ENCODE measurements at places on chromosomes 6 and 20.

GRCh38 chr6:562052-562676, 94.7 kb downstream of the HUS1B start:
- H3K36me3 ChIP-seq: no peaks in the 10 kb centered on the region
- H3K27ac ChIP-seq: no peak overlapping the region
- no peaks in the 10 kb centered on the region for H3K27me3 ChIP-seq
- H3K4me3 ChIP-seq: no peak overlapping the region

DNA sequence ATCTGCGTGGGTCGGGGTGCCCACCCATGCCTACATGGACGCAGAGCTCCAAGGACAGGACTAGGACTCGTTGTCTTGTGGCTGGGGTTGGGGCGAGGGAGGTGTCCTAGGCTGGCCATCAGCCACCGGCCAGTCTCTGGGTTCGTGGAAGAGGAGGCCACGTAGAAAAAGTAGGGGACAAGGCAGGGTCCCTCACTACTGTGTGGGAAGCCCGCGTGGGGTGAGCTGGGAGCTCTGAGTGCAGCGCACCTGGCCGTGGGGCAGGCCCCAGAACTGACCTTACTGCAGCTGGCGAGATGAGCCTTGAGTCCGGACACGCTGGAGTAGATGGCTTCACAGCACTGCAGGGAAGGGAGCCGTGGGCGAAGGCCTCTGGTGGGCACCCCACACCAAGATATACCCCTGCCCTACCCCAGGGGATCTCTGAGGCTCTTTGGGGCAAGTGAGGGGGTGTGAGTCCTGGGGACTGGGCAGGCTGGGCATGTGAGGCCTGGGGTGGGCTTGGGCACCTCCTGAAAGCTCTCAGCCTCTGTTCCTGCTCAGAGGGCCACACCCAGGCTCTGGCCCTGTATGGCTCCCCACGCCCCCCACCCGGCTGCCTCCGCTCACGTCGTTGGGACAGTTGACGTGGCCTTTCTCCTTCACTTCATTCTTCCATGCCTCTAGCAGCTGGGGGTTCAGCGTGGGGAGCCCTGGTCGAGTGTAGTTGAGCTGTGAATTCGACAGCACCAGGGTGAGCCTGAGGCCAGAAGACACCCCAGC, 5.6 kb upstream of the UCKL1 start:
- H3K27me3 ChIP-seq: no peaks in the 10 kb centered on the region
- no peaks in the 10 kb centered on the region for H3K36me3 ChIP-seq
- no peak for DNase-seq
- no peak overlapping the region for H3K27ac ChIP-seq
- peaks cover 9% of the 10 kb centered on the region for H3K4me1 ChIP-seq

DNA sequence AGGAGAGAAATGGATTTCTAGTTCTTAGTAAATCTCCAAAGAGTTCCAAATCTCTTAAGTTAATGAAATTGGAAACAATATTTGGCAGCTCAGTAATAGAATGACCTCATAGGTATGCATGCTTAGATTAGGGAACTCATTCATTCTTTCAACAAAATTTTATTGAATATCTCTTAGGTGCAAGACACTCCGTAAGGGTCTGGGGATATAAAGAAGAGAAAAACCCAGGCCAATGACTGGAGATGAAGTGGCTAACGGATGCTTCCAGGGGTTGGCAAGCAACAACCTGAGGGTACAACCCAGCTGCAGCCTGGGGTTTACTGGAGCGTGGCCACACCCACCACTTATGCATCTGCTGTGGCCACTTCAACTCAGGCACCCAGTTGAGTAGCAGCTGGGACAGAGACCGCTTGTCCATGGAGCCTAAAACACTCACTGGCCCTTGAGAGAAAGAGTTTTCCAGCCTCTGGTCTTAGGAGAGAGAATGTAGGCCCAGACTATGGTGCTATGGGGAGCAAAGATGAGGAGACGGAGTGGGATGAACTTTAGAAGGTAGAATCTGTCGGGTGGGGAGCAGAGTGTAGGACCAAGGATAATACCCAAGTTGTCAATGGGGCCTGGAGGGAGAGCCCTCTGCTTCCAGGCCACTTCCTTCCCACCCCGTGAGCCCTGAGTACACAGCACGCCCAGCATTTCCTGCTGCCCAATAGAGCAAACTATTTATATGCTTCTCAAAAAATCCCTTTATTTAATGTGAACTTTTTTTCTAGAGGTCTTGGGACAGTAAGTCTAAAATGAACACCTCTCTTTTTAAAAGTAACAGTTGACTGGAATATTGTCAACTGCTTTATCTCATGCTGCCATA, 46.8 kb upstream of the PXDC1 start:
- H3K27me3 ChIP-seq: no peaks in the 10 kb centered on the region
- H3K4me3 ChIP-seq: no peak overlapping the region
- no peak overlapping the region for H3K27ac ChIP-seq
- no peak for DNase-seq
- H3K36me3 ChIP-seq: no peaks in the 10 kb centered on the region

DNA sequence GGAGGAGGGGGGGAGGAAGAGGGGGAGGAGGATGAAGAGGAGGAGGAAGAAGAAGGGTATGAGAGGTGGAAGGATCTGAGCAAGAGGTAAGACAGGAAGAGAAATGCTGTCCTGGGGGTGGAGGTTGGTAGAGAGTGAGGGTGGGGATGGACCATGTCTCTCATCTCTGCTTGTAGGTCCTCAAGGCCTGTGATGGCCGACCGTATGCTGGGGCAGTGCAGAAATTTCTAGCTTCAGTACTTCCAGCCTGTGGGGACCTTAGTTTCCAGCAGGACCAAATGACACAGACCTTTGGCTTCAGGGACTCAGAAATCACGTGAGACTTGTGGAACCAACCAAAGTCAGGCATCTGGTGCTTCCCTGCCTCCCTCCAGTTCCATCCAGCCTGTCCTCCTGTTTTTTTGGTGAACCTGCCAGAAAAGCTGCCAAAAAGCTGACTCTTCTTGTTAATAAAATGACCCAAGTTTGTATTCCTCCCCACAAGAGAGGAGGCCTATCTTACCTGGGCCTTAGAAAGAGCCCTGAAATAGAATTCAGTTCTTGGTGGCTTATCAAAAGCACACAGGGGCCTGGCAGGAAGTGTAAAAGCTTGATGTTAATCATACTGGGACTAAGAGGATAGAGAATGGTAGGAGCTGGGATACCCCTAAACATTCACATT, 2.5 kb upstream of the C4A start:
- no peak for DNase-seq
- H3K27ac ChIP-seq: no peak overlapping the region
- no peaks in the 10 kb centered on the region for H3K36me3 ChIP-seq
- H3K4me1 ChIP-seq: no peaks in the 10 kb centered on the region
- no peaks in the 10 kb centered on the region for H3K27me3 ChIP-seq
- H3K4me3 ChIP-seq: no peak overlapping the region

GRCh38 chr6:34393191-34393965, 909 bp upstream of the NUDT3 start:
- peak; percentile 23 for DNase-seq
- H3K27ac ChIP-seq: peak overlapping the region; percentile 91
- H3K27me3 ChIP-seq: no peaks in the 10 kb centered on the region
- no peaks in the 10 kb centered on the region for H3K36me3 ChIP-seq

- H3K27me3 ChIP-seq: no peaks in the 10 kb centered on the region
- H3K27ac ChIP-seq: no peak overlapping the region
- H3K4me3 ChIP-seq: no peak overlapping the region
- no peaks in the 10 kb centered on the region for H3K36me3 ChIP-seq
- no peak for DNase-seq
Observed at GRCh38 chr20:680638-681187, 5.1 kb upstream of the SCRT2 start.

- peak overlapping the region; percentile 0 for H3K27ac ChIP-seq
- H3K36me3 ChIP-seq: peaks cover 8% of the 10 kb centered on the region
- H3K4me1 ChIP-seq: no peaks in the 10 kb centered on the region
- peak overlapping the region; percentile 64 for H3K4me3 ChIP-seq
- H3K27me3 ChIP-seq: no peaks in the 10 kb centered on the region
Observed at GRCh38 chr6:134172706-134173365, 120.4 kb upstream of the SLC2A12 start.

GRCh38 chr6:24971067-24971466, 35.3 kb upstream of the RIPOR2 start:
- H3K4me1 ChIP-seq: no peaks in the 10 kb centered on the region
- H3K27me3 ChIP-seq: no peaks in the 10 kb centered on the region
- no peak overlapping the region for H3K4me3 ChIP-seq
- no peaks in the 10 kb centered on the region for H3K36me3 ChIP-seq
- H3K27ac ChIP-seq: no peak overlapping the region

DNA sequence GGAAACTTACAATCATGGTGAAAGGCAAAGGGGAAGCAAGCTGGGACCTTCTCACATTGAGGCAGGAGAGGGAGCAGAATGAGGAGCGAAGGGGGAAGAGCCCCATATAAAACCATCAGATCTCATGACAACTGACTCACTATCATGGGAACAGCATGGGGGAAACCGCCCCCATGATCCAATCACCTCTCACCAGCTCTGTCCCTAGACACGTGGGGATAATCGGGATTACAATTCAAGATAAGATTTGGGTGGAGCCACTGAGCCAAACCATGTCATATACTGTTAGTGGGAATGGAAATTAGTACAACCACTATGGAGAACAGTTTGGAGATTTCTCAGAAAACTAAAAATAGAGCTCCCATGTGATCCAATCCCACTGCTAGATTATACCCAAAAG, 163.7 kb downstream of the MANEA start:
- H3K27ac ChIP-seq: no peak overlapping the region
- H3K27me3 ChIP-seq: no peaks in the 10 kb centered on the region
- H3K4me1 ChIP-seq: no peaks in the 10 kb centered on the region
- H3K36me3 ChIP-seq: no peaks in the 10 kb centered on the region
- no peak for DNase-seq

DNA sequence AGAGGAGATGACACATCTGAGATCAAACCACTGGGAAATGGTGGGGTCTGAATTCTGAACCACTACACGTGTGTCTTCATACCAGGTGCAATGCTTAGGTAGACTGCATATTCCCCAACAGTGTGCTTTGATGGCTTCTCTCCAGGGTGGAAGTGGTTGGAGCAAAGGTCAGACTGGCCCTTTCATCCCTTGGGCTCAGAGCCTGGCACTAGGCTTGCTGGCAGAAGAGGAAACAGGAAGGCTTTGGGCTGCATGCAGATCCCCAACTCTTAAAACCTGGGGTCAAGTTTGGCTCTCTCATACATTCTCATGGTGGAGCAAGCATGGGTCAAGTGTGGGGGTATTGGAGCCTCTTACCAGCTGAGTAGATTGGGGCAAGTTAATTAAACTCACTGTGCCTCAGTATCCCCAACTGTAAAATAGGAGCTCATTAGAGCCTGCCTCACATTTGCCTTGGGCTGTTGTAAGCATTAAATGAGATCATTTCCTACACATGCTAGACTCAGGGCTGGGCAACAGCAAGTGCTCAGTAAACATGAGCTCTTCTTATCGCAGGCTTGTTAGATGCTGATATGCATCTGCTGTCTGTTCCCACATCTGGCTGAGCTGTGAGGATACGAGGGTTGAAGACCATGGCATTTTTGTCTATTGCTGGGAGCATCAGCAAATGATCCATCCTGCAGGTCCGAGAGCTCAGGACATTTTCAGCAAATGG, 51.6 kb upstream of the FAM83D start:
- H3K27me3 ChIP-seq: no peaks in the 10 kb centered on the region
- H3K27ac ChIP-seq: no peak overlapping the region
- H3K36me3 ChIP-seq: no peaks in the 10 kb centered on the region
- DNase-seq: no peak

GRCh38 chr6:6746333-6746969, 157.9 kb downstream of the LY86 start:
- no peak overlapping the region for H3K4me3 ChIP-seq
- H3K27me3 ChIP-seq: no peaks in the 10 kb centered on the region
- peaks cover 31% of the 10 kb centered on the region for H3K4me1 ChIP-seq
- H3K36me3 ChIP-seq: no peaks in the 10 kb centered on the region
- no peak overlapping the region for H3K27ac ChIP-seq

DNA sequence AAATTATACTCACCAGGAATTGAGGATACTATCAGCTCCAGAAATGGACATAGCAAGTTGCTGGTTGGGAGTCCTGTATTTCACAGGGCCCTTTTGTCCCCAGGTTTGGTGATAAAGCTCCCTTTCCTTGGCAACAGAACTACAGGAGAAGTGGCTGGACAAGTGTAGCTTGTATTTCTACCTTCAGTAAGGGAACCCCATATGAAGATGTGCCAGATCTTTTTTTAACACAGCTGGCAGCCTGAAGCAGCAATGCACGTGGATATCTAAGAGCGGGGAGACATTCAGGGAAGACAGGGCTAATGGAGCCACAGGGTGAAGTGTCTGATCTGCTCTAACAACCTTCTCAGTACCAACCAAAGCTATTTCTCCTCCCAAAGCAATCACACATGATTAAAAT, 373.9 kb upstream of the ID4 start:
- H3K4me1 ChIP-seq: peaks cover 12% of the 10 kb centered on the region
- no peak overlapping the region for H3K4me3 ChIP-seq
- no peaks in the 10 kb centered on the region for H3K36me3 ChIP-seq
- no peaks in the 10 kb centered on the region for H3K27me3 ChIP-seq

- H3K4me3 ChIP-seq: no peak overlapping the region
- H3K36me3 ChIP-seq: no peaks in the 10 kb centered on the region
- no peak overlapping the region for H3K27ac ChIP-seq
- no peaks in the 10 kb centered on the region for H3K27me3 ChIP-seq
- no peak for DNase-seq
Observed at GRCh38 chr6:147821295-147821897, 312.9 kb downstream of the SAMD5 start.

DNA sequence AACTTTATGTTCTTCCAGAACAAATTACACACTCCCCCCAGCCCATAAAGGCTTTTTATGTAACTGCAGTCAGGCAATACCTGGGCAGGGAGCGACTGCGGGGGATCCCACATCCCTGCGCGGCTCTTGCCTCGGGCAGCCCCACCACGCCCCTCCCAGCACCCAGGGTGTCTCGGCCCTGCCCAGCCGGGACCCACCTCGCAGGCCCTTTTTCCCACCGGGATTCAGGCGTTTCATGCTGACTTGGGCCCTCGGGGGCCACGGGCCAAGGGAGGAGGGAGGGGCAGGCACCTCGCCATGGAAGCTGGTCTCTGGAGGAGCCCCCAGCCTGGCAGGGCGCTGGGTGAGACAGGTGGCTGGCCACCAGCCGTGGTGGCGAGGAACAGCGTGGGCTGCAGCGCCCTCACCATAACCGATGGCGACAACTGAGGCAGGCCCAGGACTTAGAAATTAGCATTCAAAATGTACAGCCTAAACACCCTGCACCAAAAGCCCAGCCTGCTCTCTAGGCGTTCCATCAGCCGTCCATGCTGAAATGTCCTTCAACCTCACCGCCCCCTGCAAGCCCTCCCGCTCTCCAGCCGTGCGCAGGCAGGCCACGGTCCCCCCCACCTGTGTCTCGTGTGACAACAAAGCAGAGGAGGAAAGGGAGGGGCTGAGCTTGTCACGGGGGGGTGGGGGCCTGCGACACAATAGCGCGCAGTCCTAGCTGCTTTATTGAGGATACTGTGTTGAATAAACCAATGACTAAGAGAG, 15.1 kb upstream of the FOXC1 start:
- no peak overlapping the region for H3K4me3 ChIP-seq
- no peak for DNase-seq
- no peak overlapping the region for H3K27ac ChIP-seq
- no peaks in the 10 kb centered on the region for H3K27me3 ChIP-seq

- H3K4me3 ChIP-seq: no peak overlapping the region
- H3K4me1 ChIP-seq: peaks cover 4% of the 10 kb centered on the region
- no peaks in the 10 kb centered on the region for H3K36me3 ChIP-seq
Observed at GRCh38 chr20:51384875-51385274, 157.6 kb downstream of the NFATC2 start.

Data from prostate gland (tissue), 2 donors.